A549 treated with RU486 at 1 μM for 4 hours (cell line): ENCODE measurements at places on chromosomes 4 and X. TPM values are rescaled to one million over a fixed set of nuclear protein-coding genes. Genes with fewer than 3 reads are reported as not detected.

PRRG1 gene
- 4.5 to 8.9 TPM (median 7.3 TPM) in 5 replicates for total RNA-seq

ZNF185 gene
- total RNA-seq: 6.2 to 7.2 TPM (median 6.6 TPM) in 5 replicates

MSANTD1 gene
- total RNA-seq: 0.05 to 0.21 TPM (median 0.13 TPM) in 5 replicates

DGAT2L6 gene
- not detected in 5 replicates for total RNA-seq

VCX2 gene
- not detected in 5 replicates for total RNA-seq

CT47A7 gene
- not detected in 5 replicates for total RNA-seq

GC gene
- total RNA-seq: not detected in 5 replicates

TENM3 gene
- 1.2 to 1.6 TPM (median 1.4 TPM) in 5 replicates for total RNA-seq

SSX4 gene
- total RNA-seq: not detected in 5 replicates

RNF212 gene
- total RNA-seq: 1.8 to 4.3 TPM (median 2.7 TPM) in 5 replicates

CT45A8 gene
- total RNA-seq: not detected in 5 replicates

APBB2 gene
- 6.6 to 10.6 TPM (median 9.6 TPM) in 5 replicates for total RNA-seq

NEXMIF gene
- 0.01 to 0.02 TPM in 2 of 5 replicates, not detected in the others for total RNA-seq

MID2 gene
- total RNA-seq: 6.1 to 10.6 TPM (median 6.7 TPM) in 5 replicates

SPATA18 gene
- 3.1 to 4.6 TPM (median 4.0 TPM) in 5 replicates for total RNA-seq

ITGB1BP2 gene
- 0.65 to 1.1 TPM (median 0.80 TPM) in 5 replicates for total RNA-seq

DSPP gene
- total RNA-seq: not detected in 5 replicates

NPNT gene
- 0.18 to 0.46 TPM (median 0.40 TPM) in 5 replicates for total RNA-seq

SLC49A3 gene
- 0.18 to 0.47 TPM (median 0.24 TPM) in 4 of 5 replicates, not detected in the other for total RNA-seq

F8A1 gene
- total RNA-seq: 64.5 to 112 TPM (median 105 TPM) in 5 replicates

RAB41 gene
- not detected in 5 replicates for total RNA-seq

SLC9A7 gene
- total RNA-seq: 8.0 to 12.4 TPM (median 11.5 TPM) in 5 replicates

FRAS1 gene
- 1.5 to 2.8 TPM (median 2.6 TPM) in 5 replicates for total RNA-seq

CUL4B gene
- total RNA-seq: 19.1 to 53.3 TPM (median 51.6 TPM) in 5 replicates

CLCN5 gene
- 1.5 to 3.2 TPM (median 2.6 TPM) in 5 replicates for total RNA-seq

GDPD2 gene
- total RNA-seq: 0.06 TPM in 1 of 5 replicates, not detected in the others

IQCM gene
- total RNA-seq: not detected in 5 replicates

SAGE1 gene
- 0.03 TPM in 1 of 5 replicates, not detected in the others for total RNA-seq

BEND4 gene
- not detected in 5 replicates for total RNA-seq

MSX1 gene
- 6.7 to 13.9 TPM (median 13.2 TPM) in 5 replicates for total RNA-seq

EVC2 gene
- total RNA-seq: 2.1 to 2.6 TPM (median 2.3 TPM) in 5 replicates
